NCI-H1417 treated with DMSO at 0.1 percent for 48 hours (cell line): ENCODE measurements at places on chromosomes 13 and 19.

- DNase-seq = no peak
Observed at GRCh38 chr13:98547455-98547854, 29.5 kb downstream of the STK24 start.

- no peak for DNase-seq
Observed at GRCh38 chr13:80814541-80814940, 473.6 kb upstream of the SPRY2 start.

DNA sequence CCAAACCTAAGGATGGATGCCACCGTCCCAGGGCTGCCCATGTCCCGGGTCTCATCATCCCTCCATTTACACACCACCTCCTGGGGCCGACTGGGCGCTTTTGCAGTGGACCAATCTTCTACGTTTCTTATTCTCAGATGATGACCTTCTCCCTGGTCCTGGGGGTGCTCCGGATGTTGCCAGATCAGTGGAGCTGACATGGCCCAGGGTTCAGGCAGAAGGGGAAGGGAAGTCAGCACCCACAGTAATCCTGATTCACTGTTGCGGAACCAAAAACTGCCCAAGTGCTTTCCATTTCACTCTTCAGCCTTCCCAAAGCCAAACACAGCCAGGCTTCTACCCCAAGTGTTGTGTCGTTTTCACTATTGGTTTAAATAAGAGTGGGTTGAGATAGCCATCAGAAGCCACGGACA, 29.8 kb downstream of the RAB20 start:
- no peak for DNase-seq

DNA sequence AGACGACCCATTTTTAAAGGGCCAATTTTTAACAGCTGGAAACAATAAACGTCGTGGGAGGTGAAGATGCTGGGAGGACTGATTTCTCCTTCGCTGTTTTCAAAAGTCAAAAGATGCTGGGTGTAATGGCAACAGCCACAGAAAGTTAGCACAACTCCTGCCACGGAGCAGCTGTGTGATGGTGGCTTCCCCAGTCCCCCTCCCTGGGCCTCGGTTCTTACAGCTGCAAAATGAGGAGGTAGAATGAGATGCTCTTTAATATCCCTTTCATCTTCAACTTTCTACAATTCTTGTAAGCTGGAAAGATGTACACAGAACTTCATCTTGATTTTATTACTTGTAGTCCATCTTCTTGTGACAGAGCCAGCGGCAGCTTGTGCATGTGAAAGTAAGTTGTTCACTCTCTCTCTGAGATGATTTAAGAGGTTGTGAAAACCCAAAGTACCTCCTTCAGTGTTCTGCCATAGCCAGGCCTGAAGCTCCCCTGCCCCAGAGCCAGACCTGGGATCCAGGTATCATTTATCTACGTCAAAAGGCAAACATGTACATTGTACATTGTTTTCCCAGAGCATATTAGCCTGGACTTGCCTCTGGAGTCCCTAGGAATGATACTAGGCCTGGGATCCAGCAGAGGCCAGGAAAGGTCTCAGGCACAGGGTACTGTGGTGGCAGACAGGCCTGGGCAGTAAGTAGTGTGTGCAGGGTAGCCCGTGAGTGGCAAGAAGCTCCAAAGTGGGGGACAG, 3.4 kb upstream of the UBE2L5 start:
- no peak for DNase-seq

- no peak for DNase-seq
Observed at GRCh38 chr13:92994056-92994455, 232.6 kb upstream of the GPC6 start.

GRCh38 chr19:51010066-51010795, 8.8 kb upstream of the KLK8 start:
- no peak for DNase-seq

GRCh38 chr13:24053519-24054251, 106.8 kb upstream of the SPATA13 start:
- no peak for DNase-seq

- DNase-seq = no peak
Observed at GRCh38 chr13:28199089-28199488, 60.7 kb downstream of the PAN3 start.

DNA sequence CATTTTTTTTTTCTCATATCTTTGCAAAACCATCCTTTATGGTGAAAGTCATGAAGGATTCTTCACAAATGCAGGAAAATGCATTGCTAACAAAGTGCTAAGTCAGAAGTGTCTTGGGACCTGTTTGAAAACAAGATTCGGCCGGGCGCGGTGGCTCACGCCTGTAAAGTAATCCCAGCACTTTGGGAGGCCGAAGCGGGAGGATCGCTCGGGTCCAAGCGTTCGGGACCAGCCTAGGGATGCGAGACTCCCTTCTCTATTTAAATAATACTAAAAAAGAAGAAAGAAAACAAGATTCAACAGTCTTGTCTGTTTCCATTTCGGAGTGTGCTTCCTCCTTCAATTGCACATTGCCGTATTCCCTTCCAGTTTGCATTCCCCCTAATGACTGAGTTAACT, 819 bp downstream of the EID2B start:
- DNase-seq = no peak

DNA sequence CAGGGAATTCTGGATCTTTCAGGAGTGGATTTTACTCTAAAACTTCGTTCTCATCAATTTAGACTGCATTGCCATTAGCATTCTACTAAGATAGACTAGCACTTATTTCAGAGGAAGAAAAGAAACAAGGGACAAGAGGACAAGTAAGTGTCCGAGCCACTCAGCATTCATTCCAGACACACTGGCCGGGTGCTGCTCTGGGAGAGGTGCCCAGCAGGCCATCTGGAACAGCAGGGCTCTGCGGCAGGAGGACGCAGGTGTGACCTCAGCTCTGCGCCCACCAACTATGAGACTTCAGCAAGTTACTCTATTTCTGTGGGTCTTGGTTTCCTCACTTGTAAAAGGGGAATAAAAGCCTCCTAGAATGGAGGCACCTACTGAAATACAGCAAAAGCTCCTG, 4.2 kb downstream of the EPS15L1 start:
- DNase-seq = no peak

DNA sequence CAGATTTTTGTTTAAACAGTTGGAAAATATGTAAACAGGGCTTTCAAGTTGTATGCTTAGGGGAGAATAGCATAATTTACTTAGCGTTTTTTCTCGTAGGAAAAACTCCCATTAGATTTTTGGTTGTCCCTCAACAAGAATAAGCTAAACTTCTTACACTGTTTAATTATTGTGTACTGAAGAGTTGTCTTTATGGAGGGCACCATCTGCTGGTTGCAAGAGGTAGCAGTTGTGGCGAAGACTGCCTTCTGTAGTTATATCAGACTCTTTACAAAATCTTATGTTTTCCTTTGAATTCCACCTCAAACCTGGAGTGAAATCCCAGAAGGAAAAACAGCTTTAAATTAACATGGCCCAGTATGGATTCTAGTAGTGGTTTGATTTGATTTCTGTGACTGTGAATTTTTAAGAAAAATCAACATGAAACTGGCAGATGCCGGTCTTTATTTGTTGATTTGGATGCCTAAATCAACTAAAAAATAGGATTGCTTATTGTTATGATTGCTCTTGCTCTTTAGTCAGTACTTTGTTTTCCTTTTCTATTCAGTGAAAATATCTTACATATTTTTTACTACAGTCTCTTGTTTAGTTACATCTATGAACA, 53.4 kb downstream of the PDS5B start:
- DNase-seq = no peak

DNA sequence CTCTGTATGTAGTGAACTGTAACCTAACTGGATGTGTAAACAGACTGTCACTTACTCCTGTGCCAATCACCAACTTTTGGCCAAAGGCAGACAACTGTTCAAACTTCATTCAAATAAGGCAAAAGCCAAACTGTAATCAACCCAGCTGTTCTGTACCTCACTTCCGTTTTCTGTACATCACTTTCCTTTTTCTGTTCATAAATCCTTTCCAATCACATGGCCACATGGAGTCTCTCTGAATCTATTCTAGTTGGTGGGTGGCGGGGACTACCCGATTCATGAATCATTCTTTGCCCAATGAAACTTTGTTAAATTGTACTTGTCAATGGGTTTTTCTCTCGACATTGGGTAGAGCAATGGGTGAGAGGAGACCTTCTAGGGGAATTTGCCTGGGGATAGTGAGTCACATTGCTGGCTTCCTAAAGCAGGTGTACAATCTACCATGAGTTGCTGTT, 178.3 kb upstream of the RFC3 start:
- no peak for DNase-seq

DNA sequence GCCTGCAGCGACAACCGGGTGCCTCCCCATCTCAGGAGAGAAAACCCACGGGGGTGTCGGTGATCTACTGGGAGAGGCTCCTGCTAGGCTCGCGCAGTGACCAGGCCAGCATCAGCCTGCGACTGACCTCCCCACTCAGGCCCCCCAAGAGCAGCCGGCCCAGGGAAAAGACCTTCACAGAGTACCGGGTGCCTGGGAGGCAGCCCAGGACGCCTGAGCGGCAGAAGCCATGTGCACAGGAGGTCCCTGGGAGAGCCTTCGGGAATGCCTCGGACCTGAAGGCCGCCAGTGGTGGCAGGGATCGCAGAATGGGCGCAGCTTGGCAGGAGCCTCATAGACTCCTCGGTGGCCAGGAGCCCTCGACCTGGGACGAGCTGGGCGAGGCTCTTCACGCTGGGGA, 3.9 kb downstream of the ZNF324B start:
- DNase-seq = no peak
